ENCODE measurements at places on chromosomes 1 and 21. TPM values are rescaled to one million over a fixed set of nuclear protein-coding genes. Genes with fewer than 3 reads are reported as not detected.

NR0B2 gene
- total RNA-seq, result not detected

CSF3R gene
- total RNA-seq, result not detected

EIF2D gene
- total RNA-seq, result 68.6 TPM

FAM78B gene
- total RNA-seq, result not detected

- no peak for DNase-seq
These were observed 53.0 kb upstream of the CLDN14 start for GRCh38 chr21:36532769-36533467.

- no peak for DNase-seq
These were observed 103.8 kb downstream of the POFUT2 start for GRCh38 chr21:45183852-45184251.

DNA sequence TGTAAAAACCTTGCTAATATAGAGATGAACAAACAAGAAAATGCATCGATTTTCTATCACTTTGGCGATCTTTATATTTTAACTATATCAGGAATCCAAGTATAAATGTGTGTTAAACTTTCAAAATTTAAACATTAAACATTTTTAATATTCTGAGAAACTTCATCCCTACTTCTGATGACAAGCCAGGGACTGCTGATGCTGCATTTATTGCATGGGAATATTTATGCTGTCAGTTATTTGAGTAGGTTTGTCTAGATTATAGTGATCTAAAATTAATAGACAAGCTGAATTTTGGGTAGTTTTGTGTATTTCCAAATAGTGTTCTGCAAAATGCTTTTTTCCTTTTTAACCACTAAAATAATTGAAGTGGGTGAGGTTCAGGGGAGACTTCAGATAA is 175.3 kb downstream of the LEPR start:
- no peak for DNase-seq

- no peak for DNase-seq
These were observed 8.1 kb downstream of the C1orf116 start for GRCh38 chr1:207024202-207025145.

DNA sequence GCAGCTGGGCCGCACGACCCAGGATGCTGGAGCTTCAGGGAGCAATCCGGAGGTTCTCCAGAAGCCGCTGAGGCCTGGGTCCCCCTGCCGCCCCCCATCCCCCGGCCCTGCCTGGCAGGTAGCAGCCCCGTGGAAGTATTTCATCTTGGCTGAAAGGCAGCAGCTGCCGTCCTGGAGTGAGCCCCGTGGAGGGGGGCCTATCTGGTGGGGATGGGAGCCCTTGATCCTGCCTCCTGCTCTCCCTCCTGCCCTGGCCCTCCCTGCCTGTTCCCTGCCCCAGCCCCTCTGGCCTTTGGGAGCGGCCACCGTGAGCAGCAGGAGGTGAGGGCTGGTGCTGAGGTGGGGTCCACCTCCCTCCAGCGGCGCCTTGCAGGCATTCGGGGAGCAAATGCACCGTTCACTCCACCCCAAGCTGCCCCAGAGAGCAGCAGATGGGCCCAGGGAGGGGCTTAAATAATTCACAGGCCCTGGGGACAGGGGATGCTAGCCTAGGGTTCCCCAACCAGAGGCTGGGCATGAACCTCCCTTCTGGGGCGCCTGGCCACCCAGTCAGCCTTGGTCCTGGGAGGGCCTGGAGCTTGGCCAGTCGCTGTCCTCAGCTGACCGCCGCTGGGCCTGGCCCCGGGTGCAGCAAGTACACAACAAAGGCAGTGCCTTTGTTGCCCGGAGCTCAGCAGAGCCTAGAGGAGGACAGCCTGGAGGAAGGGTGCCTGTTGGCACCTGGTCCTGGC is 23.7 kb upstream of the PLCH2 start:
- DNase-seq, result no peak

- DNase-seq, result no peak
These were observed 201.7 kb downstream of the CRB1 start for GRCh38 chr1:197469620-197470210.

Data from OCI-LY7 (cell line).